Ecto neural progenitor cell (in vitro differentiated cells): ENCODE measurements at places on chromosomes 1 and 21.

DNA sequence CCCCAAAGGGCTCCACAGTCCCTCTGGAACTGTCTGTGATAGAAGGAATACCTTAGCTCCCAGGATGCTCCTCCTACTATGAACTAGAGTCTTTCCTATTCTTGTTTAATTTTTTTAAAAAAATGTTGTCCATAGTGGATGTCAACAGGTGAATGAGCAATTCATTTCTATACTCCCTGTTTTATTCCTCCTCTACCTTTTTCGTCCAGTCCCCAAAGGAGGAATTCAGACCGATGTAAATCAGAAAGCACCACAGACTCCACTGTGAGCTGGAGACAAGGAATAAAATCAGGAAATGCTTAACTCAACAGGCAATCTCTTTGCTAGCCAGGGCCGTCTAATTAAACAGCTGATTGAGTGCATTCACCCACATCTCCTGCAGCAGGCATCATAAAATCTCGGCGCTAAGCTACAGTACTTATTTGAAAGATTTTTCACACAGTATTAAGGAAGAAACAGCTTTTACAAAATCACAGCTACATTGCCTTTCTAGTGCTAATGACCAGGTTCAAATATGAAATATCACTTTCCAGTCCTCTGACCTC is 381.6 kb downstream of the SIPA1L2 start:
- DNase-seq = no peak

GRCh38 chr1:8427493-8427892 is 109.6 kb downstream of the SLC45A1 start:
- no peak for DNase-seq

GRCh38 chr1:230080822-230081221 is 13.8 kb downstream of the GALNT2 start:
- no peak for DNase-seq

DNA sequence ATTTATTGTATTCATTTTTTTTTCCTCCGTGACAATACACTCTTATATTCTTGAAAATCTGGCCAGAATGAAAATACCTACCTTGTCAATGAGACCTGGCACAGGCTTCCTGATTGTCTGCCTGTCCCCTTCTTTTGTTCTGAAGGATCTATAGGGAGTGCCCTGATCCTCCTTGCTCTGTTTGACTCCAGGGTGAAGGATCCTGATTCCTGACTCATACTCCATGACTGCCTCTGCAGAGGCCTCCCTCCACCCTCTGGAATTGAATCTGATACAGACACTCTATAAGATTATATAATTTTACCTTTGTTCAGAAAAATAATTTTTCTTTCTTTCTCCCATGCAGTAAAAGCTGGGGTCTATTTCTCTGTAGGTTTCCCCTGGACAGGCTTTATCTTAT is 116.2 kb downstream of the HMCN1 start:
- no peak for DNase-seq

DNA sequence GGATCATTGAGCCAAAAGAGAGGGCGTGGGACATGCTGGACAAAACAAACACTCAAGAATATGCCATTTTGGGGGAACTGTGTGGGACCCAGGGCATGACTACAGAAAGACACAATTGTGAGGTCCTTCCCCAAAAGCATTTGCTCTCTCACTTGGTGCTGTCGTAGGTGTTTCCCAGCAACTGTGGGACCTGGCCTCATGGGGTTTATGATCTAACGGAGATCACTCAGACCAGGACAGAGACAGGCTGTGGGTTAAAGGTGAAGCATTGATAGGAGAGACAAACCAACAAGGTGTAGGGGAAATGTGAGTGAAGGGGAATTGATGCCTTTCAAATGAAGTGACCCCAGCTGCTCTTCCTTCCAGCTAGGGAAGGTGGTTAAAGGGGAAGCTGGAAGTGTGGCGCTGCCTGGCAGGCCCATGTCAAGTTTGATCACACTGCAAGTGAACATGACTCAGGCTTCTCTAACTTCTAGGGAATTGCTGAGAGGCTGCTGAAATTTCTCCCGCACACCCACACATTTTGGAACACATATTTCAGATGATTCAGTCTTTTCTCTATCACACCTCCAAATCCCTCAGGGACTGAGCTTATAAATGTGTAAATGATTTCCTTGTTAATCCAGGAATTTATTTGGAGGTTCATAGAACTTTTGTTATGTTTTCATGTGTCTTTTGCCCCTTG is 30.2 kb downstream of the TRAF5 start:
- no peak for DNase-seq

GRCh38 chr1:78676347-78676982 is 26.8 kb downstream of the IFI44 start:
- no peak for DNase-seq

DNA sequence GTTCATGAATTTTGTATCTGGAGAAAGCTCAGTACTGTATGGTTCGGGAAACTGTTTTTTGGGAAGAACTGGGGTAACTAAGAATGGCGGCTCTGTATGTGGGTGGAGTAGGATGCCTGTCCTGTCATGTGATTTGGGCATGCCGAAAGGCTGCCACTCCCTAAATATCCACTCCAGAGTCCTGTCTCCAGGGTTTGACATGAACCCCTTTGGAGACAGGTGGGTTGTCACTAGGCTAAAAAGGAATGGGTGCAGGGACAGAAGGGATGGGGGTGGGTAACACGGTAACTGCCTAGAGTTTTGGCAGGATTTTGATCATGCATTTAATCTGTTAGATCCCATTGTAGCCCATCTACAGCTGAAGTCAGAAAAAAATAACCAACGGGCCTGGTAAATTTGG is 150.1 kb downstream of the KCNJ6 start:
- peak; percentile 15 for DNase-seq

GRCh38 chr1:159175571-159175970 is 4.2 kb downstream of the CADM3 start:
- DNase-seq = no peak

DNA sequence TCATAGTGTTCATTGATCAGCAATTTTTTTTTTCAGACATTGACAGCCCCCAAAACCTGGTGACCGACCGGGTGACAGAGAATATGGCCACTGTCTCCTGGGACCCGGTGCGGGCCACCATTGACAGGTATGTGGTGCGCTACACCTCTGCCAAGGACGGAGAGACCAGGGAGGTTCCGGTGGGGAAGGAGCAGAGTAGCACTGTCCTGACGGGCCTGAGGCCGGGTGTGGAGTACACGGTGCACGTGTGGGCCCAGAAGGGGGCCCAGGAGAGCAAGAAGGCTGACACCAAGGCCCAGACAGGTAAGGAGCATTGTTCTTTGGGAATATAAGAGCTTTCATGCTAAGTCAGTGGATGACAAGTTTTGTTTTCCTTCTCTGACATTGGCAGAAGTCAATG is 49.3 kb downstream of the TNN start:
- no peak for DNase-seq

GRCh38 chr1:212860713-212861581 is 2.9 kb downstream of the FLVCR1 start:
- DNase-seq = no peak

DNA sequence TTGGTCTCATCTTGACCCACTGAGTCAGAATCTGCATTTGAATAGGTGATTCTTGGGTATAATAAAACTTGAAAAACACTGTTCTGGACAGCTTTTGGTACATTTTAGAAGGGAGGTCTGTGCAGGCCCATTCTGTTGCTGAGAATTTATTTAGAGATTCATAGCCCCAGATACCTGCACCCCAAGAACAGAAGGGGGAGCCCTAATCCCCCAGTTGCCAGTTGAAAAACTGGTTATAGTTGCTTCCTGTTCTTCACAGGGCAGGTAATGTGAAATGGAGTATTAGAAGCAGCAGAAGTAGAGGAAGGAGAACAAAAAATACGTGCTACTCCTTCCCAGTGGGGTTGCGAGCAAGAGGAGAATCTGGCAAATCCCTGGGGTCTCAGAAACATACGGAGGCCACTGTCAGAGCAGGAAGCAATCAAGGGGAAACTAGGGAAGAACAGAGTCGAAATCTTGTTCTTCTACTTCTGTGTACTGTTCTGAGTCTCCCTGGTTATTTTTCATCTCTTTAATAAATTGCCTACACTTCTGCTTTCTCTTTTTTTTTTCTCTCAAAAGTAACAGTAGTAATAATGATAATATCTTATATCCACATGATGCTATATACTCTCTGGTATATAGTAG is 4.6 kb upstream of the CLCA2 start:
- DNase-seq = no peak

- DNase-seq = no peak
Measured at GRCh38 chr1:9239622-9240401, 5.2 kb downstream of the H6PD start.

GRCh38 chr1:231678011-231678432 is 51.4 kb downstream of the DISC1 start:
- DNase-seq = no peak

- no peak for DNase-seq
Measured at GRCh38 chr1:63316598-63316983, 5.8 kb upstream of the FOXD3 start.

GRCh38 chr1:32125313-32125712 is 17.5 kb downstream of the KPNA6 start:
- no peak for DNase-seq

GRCh38 chr1:16183179-16183578 is 27.3 kb upstream of the EPHA2 start:
- DNase-seq = no peak

DNA sequence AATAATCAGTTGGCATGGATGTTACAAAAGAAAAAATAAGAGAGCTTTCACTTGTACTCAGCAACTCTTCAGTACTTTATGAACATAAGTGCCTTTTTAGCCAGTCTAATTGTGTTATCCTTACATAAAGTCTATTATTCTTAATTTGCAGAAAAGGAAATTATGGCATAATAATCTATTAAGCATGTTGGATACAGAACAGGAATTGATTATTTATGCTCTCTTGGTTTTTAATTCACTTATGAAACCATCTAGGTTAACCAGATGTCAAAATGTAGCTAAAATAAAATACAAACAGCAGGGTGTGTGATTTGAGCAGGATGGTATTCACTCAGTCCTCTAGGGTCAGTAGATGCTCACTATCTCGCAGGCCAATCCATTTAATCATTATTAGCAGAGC is 79.7 kb downstream of the PLPPR5 start:
- DNase-seq = no peak

GRCh38 chr1:9181176-9181906 is 52.4 kb upstream of the GPR157 start:
- DNase-seq = peak; percentile 88

GRCh38 chr1:220137019-220137786 is 43.3 kb downstream of the IARS2 start:
- DNase-seq = no peak

- DNase-seq = no peak
Measured at GRCh38 chr1:196977278-196977677, at the start of gene CFHR5. Gene CFHR5, plus strand, starts transcription at chr1:196977556. Its CDS starts 109 bp downstream, at chr1:196977665.

- no peak for DNase-seq
Measured at GRCh38 chr1:93699049-93699384, 17.4 kb upstream of the BCAR3 start.

DNA sequence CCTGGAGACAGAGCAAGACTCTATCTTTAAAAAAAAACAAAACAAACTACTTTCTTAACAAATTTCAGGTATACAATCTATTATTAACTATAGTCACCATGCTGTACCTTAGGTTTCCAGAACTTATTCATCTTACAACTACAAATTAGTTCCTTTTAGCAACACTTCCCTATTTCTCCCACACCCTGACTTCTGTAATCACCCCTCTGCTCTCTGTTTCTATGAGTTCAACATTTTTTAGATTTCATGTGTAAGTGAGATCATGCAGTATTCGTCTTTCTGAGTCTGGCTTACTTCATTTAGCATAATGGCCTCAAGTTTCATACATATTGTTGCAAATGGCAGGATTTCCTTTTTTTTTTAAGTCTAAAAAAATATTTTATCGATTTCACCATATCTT is 77.9 kb upstream of the LPGAT1 start:
- no peak for DNase-seq

- no peak for DNase-seq
Measured at GRCh38 chr1:8238141-8239038, 79.5 kb upstream of the SLC45A1 start.

GRCh38 chr1:207993477-207994445 is 82.8 kb upstream of the CD34 start:
- peak; percentile 50 for DNase-seq

DNA sequence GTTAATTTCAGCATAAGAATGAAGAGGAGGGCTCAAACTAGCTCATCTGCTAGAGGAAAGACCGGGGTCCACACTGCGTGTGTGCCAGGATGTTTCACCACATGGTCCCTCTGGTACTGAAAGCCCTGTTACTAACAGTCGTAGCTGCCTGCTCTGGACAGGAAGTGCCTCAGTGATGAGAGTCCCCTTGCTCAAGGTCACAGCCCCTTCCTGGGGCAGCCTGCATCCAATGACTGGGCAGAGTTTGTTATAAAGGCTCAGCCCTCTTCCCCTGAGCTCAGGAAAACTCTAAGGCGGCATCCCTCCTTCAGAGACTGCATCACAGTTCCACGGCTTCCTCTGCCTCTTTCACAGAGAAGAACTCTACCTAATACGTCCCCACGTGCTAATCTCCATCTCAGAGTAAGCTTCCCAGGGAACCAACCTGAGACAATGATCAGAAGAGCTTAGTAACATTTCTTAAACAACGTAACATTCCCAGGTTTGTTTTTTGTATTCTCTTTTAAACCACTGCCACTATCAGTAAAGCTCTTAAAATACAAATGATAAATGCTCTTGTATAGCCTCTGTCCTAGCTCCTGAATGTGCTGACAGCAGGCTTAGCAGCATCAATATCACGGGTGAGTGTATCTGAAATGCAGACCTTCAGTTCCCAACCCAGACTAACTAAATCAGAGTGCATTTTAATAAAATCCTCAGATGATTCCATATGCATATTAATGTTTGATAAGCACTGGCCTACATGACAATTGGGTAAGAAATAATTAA is 38.0 kb upstream of the ATP1A1 start:
- no peak for DNase-seq

DNA sequence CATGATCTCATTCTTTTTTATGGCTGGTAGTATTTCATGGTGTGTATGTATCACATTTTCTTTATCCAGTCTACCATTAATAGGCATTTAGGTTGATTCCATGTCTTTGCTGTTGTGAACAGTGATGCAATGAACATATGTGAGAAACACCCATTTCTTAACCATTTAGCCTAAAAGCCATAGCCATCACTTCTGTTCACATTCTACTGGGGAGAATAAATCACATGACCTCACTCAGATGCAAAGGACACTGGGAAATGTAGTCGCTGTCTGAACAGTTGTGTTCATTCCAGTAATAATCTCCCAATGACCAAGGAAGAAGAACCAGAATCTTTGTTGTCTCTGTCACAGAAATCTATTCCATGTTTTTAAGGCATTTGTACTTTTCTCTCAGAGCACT is 15.1 kb upstream of the PLA2G2E start:
- DNase-seq = no peak

GRCh38 chr1:185539277-185539943 is 194.8 kb upstream of the HMCN1 start:
- DNase-seq = no peak

DNA sequence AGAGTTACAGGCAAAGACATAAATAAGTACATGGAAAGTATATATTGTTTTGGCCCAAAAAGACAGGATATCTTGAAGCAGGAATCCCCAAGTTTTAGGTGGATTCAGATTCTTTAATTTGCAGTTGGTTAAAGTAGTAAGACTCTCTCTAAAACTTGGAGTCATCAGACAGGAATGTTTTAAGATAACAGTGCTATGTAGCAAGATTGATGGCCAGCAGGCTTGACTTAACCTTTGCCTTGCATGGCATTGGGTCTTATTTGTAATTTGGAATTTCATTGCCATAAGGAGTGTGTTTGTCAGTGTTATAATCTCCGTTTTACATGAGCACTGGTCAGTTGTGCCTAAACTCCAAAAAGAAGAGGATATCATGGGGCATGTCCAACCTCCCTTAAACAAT is 727.6 kb upstream of the CHRM3 start:
- no peak for DNase-seq

GRCh38 chr21:43806017-43806710 is 16.8 kb downstream of the RRP1 start:
- no peak for DNase-seq

GRCh38 chr1:50665413-50665812 is 242.2 kb upstream of the DMRTA2 start:
- DNase-seq = no peak
